ENCODE measurements at places on chromosomes 12 and 14. TPM values are rescaled to one million over a fixed set of nuclear protein-coding genes. Genes with fewer than 3 reads are reported as not detected.

CLEC1B gene
- total RNA-seq = not detected

CRIP2 gene
- 104 TPM for total RNA-seq

TBX3 gene
- 1.9 TPM for total RNA-seq

KRT82 gene
- total RNA-seq = not detected

PPP1R36 gene
- not detected for total RNA-seq

MYO1A gene
- not detected for total RNA-seq

DIO2 gene
- 24.4 TPM for total RNA-seq

OTX2 gene
- 0.31 TPM for total RNA-seq

RDH12 gene
- total RNA-seq = not detected
